Epithelial cell of proximal tubule (primary cell): ENCODE measurements at places on chromosomes 16 and 17.

DNA sequence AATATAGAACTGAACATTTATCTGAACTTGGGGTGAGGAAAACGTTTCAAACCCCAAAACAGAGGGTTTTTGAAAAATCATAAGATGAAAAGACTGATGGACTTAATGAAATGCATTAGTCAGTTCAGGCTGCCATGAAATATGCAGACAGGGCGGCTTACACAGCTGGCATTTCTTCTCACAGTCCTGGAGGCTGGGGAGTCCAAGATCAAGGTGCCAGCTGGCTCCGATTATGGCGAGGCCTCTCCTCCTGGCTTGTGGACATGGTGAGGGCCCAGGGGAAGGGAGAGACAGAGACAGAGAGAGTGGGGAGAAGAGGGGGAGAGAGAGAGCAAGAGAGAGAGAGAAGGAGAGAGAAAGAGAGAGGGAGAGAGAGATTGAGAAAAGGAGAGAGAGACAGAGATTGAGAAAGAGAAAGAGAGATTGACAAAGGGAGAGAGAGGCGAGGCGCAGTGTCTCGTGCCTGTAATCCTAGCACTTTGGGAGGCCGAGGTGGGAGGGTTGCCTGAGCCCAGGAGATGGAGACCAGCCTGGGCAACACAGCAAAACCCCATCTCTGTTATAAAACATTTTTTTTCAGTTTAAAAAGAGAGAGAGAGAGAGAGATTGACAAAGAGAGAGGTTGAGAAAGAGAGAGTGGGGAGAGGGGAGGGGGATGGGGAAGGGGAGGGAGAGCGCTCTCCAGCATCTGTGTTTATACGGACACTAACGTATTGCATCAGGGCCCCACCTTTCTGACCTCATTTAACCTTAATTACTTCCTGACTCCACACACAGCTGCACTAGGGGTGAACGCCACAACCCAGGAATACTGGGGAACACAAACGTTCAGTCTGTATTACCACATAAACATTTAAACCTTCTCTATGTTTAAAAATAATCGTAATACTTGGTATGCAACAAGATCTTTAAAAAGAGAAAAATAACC, 24.6 kb upstream of the RPH3AL start:
- no peak for DNase-seq

DNA sequence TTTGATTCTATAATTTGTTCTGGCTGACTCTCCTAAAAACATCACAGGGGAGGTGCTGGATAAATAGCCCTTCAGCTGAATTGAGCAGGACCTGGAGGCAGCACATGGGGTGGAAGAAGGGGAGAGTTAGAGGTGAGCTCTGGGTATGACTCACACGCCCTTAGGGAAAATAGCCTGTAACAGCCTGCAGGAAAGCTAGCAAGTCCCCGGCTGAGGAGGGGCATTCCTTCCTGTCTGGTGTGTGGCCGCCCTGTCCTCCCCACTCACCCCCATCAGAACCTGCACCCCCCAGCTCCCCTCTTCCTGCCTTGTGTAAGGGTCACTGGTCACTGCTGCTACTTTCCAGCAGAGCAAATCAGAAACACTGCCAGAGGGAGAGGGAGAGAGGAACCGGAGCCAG, 187.4 kb downstream of the C16orf95 start:
- DNase-seq = no peak

GRCh38 chr16:53356478-53357207, 77.6 kb upstream of the RBL2 start:
- no peak for DNase-seq

DNA sequence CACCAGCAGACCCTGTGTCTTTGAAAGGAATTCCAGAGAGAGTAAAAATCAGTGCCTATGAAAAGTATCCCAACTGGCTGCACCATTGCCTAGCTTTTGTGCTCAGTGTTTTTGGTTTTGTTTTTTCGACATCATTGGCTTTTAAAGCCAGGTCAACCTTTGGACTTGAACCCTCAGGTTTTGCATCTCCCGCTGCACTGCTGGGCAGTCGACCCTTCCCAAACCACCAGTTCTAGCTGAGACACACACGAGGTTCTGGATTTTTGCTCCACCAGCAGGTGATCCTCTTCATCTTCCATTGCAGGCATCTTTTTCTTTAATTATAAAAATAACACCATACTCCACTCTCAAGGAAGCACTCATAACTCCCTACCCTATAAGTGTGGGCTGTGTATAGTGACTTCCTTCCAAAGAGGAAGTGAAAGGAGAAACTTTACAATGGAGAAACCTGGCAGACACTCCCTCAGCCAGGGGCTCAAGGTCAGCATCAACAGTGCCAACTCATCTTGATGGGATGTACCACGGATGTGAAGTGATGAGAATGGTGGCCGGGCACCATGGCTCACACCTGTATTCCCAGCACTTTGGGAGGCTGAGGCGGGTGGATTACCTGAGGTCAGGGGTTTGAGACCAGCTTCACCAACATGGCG, 57.8 kb downstream of the BMERB1 start:
- no peak for DNase-seq

DNA sequence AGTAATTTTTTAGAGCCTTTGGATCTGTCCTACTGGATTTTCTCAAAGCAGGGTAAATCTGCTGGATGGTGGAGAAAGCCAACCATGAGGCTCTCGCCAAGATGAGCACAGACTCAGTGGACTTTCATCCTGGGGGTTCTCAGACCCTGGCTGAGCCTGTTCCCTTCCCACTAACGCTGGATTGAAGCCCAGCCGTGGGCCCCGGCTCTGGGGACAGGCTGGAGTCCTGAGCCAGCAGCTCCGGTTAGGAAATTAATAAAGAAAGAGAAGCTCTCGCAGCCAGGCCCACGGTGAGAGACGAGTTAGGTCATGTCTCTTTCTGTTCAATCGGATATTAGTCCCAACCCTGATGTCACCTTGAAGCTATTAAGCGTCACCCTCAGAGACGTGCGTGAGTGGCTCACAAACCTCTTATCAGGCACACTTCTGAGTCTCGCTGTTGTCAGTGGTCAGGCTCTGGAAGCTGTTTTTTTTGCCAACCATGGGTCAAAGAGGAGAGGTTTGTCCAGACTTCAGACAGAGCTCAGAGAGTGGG, 27.1 kb downstream of the MEOX1 start:
- no peak for DNase-seq

DNA sequence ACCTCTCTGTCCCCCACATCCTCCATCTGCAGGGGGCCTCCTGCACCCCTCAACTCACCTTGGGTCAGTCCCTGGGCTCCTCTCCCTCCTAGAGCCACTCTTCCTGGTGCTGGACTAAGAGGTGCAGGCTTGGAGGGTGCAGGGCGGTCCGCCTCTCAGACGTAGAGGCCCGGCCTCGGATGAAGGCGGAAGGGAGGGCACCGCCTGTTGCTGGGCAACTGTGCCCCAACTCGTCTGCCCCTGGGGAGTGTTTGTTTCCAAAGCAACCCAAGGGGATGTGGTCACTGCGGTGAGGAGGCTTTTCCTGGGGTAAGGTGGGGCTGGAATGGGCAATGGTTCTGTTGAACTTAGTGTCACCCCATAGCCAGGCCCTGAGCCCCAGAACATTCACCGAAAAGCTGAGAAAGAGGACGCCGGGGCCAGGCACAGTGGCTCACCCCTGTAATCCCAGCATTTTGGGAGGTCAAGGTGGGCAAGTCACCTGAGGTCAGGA, at the start of gene C16orf54:
TSS of gene C16orf54 (minus strand) at position 138 of the 493 bp plus-strand sequence. CDS start 1,039 bp downstream, outside the sequence.
- no peak for DNase-seq

- DNase-seq = no peak
These were observed 404.9 kb upstream of the EEF2KMT start for GRCh38 chr16:5502467-5502869.

- no peak for DNase-seq
These were observed 13.1 kb upstream of the BCAR1 start for GRCh38 chr16:75264457-75264998.

DNA sequence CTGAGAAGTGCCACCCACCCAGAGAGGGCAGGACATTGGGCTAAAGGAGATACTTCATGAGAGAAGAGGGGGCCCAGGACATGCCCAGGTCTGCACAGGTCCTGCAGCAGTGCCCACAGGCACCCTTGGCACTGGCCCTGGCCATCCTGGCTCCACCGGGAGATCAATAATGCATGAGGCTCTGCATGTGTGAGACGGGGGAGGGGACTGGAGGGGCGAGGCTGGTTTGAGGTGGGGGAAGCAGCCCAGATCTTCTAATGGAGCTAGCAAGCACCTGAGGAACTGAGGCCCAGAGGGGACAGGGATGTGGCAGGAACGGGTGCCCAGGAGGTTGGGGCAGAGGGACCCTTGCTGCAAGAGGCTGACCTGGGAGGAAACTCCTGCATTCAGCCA, 567 bp downstream of the OSBPL7 start:
- DNase-seq = no peak

GRCh38 chr17:8057691-8058114, 18.8 kb downstream of the ALOX15B start:
- no peak for DNase-seq

GRCh38 chr16:12885742-12886141, 15.7 kb upstream of the SHISA9 start:
- DNase-seq = no peak

DNA sequence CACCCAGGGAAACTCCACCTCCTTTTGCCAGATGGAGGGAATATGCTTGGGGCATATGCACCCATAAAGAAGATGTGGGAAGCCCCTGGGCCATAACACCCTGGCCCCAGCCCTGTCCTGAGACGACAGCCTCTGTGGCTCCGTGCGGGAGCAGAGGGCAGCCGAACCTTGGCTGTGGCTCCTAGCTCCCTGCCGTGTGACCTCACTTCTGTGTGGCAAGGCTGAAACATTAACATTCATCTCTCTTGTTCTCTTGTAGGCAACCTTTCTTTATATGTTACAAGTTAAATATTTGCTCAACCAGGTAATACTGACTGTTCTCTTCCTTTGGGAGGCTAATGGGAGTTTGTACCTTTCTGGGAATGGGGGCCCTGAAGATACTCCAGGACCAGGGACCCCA, 17.5 kb downstream of the SLC47A1 start:
- DNase-seq = no peak

GRCh38 chr17:41512546-41513167, 6.0 kb downstream of the KRT15 start:
- DNase-seq = no peak

GRCh38 chr17:48489781-48490180, 41.0 kb downstream of the HOXB1 start:
- no peak for DNase-seq

DNA sequence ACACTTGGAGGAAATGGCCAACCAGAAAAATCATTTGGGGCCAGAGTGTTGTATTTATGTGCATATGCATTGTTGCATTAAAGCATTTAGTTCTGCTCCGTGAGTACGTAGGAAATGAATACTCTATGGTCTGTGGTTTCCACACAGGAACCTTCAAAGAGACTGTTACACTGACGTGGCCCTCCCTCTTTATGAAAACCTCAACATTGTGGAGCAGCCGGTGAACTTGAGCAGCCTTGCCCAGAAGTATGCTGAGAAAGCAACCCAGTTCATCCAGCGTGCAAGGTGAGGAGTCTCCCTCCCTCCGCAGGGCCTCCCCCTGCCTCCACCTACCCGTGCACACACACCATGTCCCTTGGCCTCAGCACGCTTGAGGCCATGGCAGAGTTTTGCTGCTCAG, 65.2 kb downstream of the ARSG start:
- DNase-seq = no peak

DNA sequence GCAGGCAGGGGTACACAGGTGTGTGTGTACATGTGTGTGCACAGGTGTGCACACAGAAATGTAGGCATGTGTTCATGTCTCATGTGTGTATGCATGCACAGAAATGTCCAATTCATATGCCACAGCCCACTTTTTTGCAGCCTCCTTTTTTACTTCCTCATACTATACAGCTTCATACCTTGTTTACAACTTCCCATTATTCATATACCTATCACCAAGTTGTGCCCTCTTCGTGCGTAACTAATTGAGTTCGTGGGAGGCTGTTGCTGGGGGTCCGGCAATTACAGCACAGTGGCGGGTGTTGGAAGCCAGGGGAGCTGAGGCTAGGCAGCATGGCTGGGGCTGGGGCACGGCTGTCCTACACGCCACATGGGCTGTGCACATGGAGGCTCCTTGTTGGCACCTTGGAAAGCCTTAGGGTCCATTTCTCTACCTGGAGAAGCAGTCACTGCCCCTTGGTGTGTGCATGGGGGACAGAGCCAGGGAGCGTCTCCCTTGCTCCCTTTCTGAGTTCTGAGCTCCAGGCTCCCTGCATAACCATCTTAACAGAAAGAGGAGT, 266.7 kb downstream of the ENGASE start:
- no peak for DNase-seq

DNA sequence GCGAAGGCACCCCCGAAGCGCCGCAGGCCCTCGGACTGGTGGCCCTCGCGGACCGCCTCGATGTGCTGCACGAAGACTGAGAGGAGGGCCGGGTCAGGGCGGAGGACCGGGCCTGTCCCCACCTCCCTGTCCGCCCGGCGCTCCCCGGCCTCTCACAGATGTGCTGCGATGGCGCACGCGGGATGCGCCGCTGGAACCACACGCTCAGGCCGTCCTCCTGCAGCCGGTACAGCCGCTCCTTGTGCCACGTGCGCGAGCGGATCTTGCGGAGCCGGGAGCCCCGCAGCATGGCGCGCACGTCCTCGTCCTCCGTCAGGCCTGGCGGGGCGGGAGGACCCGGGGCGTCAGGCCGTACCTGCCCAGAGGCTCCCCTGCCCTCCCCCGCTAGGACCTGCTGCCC, 11.3 kb downstream of the PLCD3 start:
- DNase-seq = no peak

DNA sequence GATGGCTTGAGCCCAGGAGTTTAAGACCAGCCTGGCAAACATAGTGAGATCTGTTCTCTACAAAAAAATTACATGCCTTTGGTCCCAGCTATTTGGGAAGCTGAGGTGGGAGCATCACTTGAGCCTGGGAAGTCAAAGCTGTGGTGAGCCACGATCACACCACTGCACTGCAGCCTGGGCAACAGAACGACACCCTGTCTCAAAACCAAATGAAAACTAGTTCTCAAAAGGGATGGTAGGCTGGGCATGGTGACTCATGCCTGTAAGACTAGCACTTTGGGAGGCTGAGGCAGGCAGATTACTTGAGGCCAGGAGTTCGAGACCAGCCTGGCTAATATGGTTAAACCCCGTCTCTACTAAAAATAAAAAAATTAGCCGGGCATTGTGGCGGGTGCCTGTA, 31.1 kb downstream of the PPM1D start:
- DNase-seq = no peak

DNA sequence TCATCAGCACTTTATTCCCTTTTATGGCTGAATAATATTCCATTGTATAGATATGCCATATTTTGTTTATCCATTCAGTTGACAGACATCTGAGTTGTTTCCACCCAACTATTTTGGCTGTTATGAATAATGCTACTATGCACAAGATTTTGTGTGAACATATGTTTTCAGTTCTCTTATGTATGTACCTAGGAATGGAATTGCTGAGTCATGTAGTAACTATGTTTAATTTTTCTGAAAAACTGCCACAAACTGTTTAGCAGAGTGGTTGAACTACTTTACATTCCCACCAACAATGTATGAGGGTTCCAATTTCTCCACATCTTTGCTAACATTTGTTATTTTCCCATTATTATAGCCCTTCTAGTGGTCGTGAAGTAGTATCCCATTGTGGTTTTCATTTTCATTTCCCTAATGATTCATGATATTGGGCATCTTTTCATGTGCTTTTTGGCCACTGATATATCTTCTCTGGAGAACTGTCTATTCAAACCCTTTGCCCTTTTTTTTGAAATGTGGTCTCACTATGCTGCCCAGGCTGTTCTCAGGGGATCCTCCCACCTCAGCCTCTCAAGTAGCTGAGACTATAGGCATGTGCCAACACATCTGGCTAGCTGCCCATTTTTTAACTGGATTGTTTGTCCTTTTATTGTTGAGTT, 26.3 kb downstream of the SMURF2 start:
- DNase-seq = no peak
